LNCaP clone FGC (cell line): ENCODE measurements at places on chromosomes 12 and 14.

- DNase-seq, result no peak
Observed at GRCh38 chr12:97275256-97275655, 187.3 kb upstream of the RMST start.

DNA sequence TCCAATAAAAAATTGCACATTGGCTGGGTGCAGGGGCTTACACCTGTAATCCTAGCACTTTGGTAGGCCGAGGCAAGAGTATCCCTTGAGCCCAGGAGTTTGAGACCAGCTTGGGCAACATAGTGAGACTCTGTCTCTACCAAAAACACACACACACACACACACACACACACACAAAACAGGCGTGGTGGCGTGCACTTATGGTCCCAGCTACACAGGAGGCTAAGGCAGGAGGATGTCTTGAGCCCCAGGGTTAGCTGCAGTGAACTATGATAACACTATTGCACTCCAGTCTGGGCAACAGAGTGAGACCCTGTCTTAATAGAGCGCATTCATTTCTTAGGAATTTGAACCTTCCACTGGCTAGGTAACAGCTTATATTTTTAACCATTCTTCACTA is 42.9 kb upstream of the BICD1 start:
- no peak for DNase-seq

- DNase-seq, result no peak
Observed at GRCh38 chr12:47868041-47868440, 36.8 kb downstream of the VDR start.

GRCh38 chr14:101687756-101688546 is 73.6 kb upstream of the PPP2R5C start:
- DNase-seq, result no peak

DNA sequence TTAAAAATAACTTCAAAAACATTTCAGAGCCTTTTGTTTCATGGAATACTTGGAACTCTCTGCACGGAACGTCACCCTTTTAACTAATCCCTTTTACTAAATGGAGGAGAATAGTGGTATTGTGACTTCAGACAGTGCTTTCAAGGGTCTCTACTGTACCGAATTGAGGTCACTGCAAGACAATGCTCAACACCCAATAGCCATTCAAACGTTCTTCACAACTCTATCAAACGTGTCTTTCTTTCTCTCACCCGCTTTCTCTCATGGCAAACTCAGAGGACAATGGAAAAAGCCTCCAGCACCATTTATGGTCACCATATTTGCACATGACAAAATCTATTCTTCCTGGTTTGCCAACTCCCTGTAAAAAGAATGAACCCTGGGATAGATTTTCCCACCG is 132.1 kb upstream of the SOX5 start:
- DNase-seq, result no peak

DNA sequence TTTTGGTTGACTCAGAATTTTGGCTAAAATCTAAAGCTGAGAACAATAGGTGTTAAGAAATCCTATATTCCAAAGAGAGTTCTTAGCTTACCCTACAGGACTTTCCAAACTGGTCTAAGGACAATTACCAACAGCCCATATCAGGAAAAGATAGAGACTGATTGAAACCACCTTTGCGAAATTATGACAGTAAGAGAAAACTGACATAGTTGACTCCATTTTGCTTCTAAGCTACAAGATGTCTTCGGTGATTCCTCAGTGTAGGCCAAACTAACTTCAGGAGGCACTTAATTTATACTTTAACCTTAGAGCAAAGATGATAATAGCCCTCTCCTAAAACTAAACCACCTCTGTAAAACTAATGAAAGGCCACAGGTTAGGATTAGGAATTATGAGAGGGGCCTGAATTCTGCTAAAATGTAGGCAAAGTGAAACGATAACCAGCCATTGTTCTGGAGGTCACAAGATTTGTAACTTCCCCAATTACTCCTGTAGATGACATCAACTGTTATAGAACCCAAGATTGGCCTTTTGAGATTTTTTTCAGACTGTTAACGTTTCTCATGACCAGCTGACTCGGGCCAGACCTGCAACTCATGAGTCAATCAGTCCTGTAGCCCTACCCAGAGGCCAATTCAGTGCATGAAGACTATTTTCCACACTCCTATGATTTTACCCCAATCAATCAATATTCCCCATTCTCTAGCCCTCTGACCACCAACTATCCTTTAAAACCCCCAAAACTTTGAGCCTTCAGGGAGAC is 43.0 kb downstream of the KLRG1 start:
- no peak for DNase-seq

DNA sequence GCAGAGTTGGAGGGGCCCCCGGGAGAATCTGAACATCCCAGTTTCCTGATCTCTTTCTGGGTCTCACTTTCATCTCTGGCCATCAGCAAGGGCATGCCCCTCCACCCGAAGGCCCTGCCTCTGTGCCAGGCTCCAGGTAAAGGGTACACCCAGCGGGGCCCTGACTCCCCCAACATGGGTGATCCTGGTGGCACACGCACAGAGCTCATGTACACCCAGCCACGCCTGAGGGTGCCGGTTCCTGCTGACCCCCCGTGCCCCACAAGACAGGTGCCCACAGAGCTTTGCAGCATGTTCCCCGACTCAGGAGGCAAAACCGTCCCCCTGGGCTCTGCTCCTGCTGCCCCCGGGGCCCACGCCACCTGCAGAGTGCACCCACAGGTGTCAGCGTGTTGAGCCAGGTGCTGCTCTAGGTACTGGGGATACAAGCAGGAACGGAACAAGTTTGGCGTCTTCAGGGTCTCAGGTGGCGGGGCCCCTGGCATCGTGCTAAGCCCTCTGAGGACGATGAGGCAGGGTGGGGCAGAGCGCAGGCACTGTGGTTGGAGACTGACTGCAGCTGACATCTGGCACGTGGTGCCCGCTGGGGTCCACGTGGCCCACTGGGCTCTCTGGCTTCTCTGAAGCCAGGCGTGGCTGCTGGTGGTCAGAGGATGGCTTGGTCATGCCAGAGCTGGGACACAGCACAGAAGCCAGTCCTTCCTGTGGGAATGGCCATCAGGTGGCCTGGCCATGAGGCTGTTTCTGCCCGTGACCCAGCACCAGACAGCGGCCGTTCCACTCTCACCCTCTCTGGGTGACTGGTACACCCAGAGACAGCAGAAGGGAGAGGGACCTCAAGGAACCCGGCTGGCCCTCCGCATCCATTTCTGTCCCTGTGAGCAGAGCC is 13.8 kb downstream of the BAG5 start:
- no peak for DNase-seq

GRCh38 chr14:35766700-35767082 is 42.4 kb downstream of the RALGAPA1 start:
- no peak for DNase-seq

- DNase-seq, result no peak
Observed at GRCh38 chr14:50823762-50824636, 7.0 kb downstream of the NIN start.

DNA sequence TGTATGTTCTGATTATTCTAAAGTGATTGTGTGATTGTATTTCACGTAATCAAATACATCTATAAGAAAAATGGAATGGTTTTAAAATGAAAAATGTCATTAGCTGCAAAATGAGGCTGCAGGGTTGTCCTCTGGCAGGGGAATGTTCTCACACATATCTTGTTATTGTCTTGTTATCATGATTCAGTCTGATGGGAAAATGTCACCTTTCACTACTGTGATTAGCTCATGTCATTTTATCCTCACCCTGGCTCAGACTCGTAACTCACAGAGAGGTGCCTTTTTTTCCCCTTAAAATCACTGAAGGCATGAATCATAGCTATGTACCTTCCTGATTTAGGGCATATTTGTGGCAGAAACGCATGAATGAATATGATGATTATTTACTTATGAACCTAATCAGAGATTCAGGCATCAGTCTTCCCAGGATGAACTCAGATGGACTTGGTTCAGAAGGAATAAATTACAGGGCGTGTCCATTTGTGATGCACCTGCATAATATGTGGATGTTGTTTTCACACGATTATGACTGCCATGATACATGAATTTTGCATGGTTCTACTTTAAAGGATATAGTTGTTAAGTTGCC is 1339.2 kb downstream of the AACS start:
- no peak for DNase-seq

DNA sequence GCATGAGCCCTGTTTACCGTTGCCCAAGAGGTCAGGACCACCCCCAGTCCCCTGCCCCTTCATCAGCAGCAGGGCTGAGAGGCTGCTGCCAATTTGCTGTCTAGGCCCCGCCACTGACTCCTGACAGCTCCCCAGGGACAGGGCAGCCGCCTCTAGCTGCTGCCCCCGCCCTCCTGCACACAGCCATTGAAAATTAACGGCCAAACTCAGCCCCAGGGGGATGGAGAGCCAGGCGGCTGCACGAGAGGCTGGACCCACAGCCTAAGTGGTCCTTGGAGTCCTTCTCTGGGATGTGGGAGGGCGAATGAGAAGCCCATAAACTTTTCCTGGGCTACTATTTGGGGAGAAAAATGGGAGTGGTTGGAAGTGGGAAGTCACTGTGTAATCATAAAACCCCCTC is 4.6 kb downstream of the FOXN4 start:
- no peak for DNase-seq

- no peak for DNase-seq
Observed at GRCh38 chr12:15163030-15163976, 57.9 kb downstream of the RERG start.
